ENCODE measurements at places on chromosomes 2 and 18. TPM values are rescaled to one million over a fixed set of nuclear protein-coding genes. Genes with fewer than 3 reads are reported as not detected.

GRCh38 chr2:239445771-239446524 lies 45.1 kb upstream of the HDAC4 start:
- peaks cover 17% of the 10 kb centered on the region for H3K27me3 ChIP-seq
- H3K4me3 ChIP-seq: no peak overlapping the region
- H3K36me3 ChIP-seq: no peaks in the 10 kb centered on the region
- peaks cover 10% of the 10 kb centered on the region for H3K4me1 ChIP-seq
- no peak overlapping the region for H3K27ac ChIP-seq

GRCh38 chr2:47015206-47015605 lies 99.6 kb upstream of the MCFD2 start:
- peak; percentile 19 for DNase-seq
- H3K4me3 ChIP-seq: no peak overlapping the region
- no peaks in the 10 kb centered on the region for H3K27me3 ChIP-seq
- H3K4me1 ChIP-seq: peaks cover 27% of the 10 kb centered on the region
- no peaks in the 10 kb centered on the region for H3K36me3 ChIP-seq

GRCh38 chr2:127573298-127573697 lies 37.8 kb downstream of the MYO7B start:
- no peak for DNase-seq
- H3K27ac ChIP-seq: no peak overlapping the region
- H3K4me3 ChIP-seq: no peak overlapping the region
- no peaks in the 10 kb centered on the region for H3K27me3 ChIP-seq
- no peaks in the 10 kb centered on the region for H3K36me3 ChIP-seq

G6PC2 gene
- total RNA-seq: not detected

TMEM17 gene
- 2.9 TPM for total RNA-seq

PLEK gene
- total RNA-seq: not detected

MYO5B gene
- 10.4 TPM for total RNA-seq
